ENCODE measurements at places on chromosomes 4 and X.

- DNase-seq, result no peak
Observed at GRCh38 chr4:145805490-145805889, 125.5 kb downstream of the C4orf51 start.

DNA sequence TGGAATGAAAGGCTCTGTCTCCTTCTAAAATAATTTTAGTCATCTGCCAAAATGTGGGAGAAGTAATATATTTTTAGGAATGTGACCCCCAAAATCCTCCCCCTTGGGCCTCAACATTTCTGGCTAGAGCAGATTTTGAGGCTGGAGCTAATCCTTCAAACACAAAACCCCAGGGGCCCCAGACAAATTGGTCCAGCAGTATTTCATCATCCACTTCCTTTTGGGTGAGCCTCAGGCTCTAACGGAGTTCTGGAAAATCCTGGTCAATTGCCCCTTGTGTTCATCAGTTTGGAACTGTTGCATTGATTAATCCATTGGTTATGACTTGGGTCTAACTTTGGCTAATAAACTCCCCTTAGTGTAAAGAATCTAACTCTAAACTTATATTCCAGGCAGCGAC, 67.4 kb upstream of the PCDH19 start:
- DNase-seq, result no peak

DNA sequence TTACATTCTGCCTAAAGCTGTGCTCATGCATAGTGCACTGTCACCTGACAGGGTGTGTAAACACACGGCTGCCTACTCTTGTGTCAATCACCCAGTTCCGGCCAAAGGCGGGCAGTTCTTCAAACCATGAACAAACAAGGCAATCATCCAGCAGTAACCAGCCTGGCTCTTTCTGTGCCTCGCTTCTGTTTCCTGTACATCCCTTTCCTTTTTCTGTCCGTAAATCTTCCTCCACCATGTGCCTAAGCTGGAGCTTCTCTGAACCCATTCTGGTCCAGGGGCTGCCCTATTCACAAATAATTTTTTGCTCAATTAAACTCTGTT, 60.8 kb upstream of the CBR4 start:
- no peak for DNase-seq

- DNase-seq, result no peak
Observed at GRCh38 chr4:184937745-184938144, 80.5 kb upstream of the HELT start.

DNA sequence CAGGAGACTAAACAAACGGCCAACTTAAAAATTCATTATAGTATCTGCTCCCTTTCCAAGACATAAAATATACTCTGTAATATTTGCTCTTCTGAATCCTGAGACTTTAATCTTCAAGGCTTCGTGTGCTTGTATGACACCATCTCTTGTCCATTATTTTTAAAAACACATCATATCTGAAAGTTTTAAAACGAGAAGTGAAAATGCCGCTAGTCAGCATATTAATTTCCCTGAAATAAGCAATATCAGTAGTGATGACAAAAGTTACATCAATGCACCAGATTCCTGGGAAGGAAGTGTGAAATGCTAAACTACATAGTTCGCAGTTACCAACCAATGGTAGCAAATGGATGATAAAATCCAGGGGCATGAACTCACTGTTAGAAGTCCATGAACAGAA, 66.8 kb upstream of the EXOC1L start:
- peak; percentile 25 for DNase-seq

GRCh38 chr4:159429693-159430035, 326.8 kb downstream of the RAPGEF2 start:
- no peak for DNase-seq

Data from MM.1S (cell line).